ENCODE measurements at places on chromosomes 1 and 21.

- no peaks in the 10 kb centered on the region for H3K36me3 ChIP-seq
- H3K27me3 ChIP-seq = no peaks in the 10 kb centered on the region
- peaks cover 32% of the 10 kb centered on the region for H3K4me1 ChIP-seq
- peak; percentile 65 for DNase-seq
Measured at GRCh38 chr1:212700892-212701819, 1.5 kb upstream of the BATF3 start.

DNA sequence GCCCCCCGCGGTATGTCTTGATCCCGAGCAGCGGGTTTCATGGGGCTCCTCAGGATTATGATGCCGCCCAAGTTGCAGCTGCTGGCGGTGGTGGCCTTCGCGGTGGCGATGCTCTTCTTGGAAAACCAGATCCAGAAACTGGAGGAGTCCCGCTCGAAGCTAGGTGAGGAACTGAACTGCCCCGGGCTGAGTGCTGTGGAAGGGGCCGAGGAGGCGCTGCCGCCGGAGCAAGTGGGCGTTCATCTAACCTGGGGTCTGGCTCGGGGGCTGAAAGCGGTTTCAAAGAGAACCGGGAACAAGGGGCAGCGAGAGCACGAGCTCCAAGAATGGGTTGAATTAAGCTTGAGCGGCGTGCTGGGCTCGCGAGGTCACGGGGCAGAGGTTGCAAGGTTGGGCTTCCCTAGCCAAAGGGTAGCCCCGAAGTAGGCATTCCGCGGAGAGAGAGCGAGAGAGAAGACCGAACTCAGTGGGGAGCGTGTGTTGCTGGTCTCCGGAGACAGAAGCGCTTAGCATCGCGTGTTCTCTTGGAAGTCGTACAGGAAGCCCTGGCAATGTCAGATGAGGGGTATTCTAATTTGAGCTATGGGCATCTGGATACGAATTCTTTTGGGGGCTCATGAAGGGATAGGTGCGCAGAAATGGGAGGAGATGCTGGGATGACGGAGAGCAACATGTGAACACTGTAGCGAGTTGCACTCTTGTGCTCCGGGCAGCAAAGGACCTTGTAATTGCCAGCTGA, 732 bp downstream of the HS2ST1 start:
- H3K4me3 ChIP-seq = peak overlapping the region; percentile 84
- peak overlapping the region; percentile 82 for H3K27ac ChIP-seq
- H3K4me1 ChIP-seq = peaks cover 35% of the 10 kb centered on the region

DNA sequence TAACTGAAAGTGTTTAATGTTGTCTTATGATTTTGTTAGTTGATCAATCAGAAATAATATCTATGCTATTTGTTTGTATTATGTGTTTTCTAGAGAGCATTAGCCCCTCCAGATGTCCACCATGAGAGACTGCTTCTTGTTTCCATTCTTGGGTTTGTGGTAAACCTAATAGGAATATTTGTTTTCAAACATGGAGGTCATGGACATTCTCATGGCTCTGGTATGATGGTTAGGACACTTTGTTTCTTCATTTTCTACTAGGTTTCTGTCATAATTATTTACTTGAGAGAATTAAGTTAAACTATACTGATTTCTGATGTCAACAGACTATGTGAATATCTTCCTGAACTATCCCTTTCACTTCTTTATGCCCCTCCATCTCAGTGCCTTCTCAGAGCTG, 16.1 kb downstream of the SLC30A7 start:
- H3K27me3 ChIP-seq = no peaks in the 10 kb centered on the region
- peaks cover 96% of the 10 kb centered on the region for H3K36me3 ChIP-seq
- no peak overlapping the region for H3K27ac ChIP-seq
- no peak for DNase-seq
- H3K4me1 ChIP-seq = no peaks in the 10 kb centered on the region
- H3K4me3 ChIP-seq = no peak overlapping the region

- no peak for DNase-seq
- no peak overlapping the region for H3K4me3 ChIP-seq
- no peak overlapping the region for H3K27ac ChIP-seq
- no peaks in the 10 kb centered on the region for H3K4me1 ChIP-seq
- no peaks in the 10 kb centered on the region for H3K27me3 ChIP-seq
Measured at GRCh38 chr1:152023221-152023620, 13.6 kb downstream of the S100A11 start.

DNA sequence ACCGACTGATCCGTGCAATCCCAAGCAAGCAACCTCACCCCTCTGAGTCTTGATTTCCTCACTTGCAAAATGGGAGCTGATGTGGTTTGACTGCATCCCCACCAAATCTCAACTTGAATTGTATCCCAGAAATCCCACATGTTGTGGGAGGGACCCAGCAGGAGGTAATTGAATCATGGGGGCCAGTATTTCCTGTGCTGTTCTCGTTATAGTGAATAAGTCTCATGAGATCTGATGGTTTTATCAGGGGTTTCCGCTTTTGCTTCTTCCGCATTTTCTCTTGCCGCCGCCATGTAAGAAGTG, 58.4 kb downstream of the FHAD1 start:
- H3K27me3 ChIP-seq = no peaks in the 10 kb centered on the region
- no peaks in the 10 kb centered on the region for H3K4me1 ChIP-seq
- DNase-seq = no peak

- no peak overlapping the region for H3K27ac ChIP-seq
- DNase-seq = no peak
- H3K36me3 ChIP-seq = no peaks in the 10 kb centered on the region
- no peak overlapping the region for H3K4me3 ChIP-seq
- peaks cover 22% of the 10 kb centered on the region for H3K27me3 ChIP-seq
Measured at GRCh38 chr1:153343040-153343681, 5.5 kb downstream of the PGLYRP4 start.

DNA sequence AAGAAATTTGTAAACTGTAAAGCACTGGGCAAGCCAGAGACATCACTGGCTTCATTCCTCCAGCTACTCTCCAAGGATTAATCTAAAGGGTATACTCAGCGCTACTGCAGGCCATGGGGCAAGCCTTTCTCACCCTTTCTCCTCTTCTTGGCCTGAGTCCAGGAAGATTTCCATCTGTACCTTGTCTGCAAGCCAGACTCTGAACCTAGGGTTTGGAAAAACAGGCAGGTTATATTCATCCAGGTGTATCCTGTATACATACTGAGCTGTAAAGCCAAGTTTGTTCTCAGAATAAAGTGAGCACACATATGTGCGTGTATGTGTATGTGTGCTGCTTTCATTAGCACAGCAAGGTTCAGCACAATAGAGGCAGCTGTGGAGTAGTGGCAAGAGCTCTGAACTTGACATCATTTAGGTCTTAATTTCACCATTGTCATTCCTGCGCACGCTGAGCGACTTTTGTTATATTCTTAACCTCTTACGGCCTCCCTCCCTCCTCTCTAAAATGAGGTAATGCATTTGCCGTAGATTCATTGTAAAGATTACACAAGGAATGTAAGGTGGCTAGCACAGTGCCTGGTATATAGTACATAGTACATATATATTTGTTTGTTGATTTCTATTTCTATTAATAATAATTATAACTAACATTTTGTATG, 128.1 kb upstream of the JUN start:
- H3K27me3 ChIP-seq = no peaks in the 10 kb centered on the region
- no peak overlapping the region for H3K27ac ChIP-seq
- no peak overlapping the region for H3K4me3 ChIP-seq
- no peaks in the 10 kb centered on the region for H3K36me3 ChIP-seq
- DNase-seq = no peak

DNA sequence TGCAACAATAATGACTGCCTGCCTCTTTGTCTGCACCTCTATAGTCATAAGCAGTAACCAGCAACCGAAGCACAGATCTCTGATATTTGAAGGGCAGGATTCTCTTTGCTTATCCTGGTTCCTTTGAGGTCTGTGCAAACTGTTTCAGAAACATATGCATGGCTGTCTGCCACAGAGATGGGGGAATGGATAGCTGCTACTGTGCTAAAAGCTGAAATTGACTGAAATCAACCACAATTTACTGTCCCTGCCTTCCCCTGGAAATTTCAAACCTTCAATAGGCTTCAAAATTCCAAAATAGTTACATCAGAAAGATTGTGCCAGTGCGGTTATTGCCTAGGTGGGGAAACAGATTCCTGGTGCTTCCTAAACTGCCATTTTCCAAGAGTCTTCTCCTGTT, 136.8 kb upstream of the GORAB start:
- H3K27me3 ChIP-seq = no peaks in the 10 kb centered on the region
- H3K36me3 ChIP-seq = no peaks in the 10 kb centered on the region
- no peak overlapping the region for H3K4me3 ChIP-seq
- H3K4me1 ChIP-seq = no peaks in the 10 kb centered on the region
- no peak overlapping the region for H3K27ac ChIP-seq
- no peak for DNase-seq

- no peak overlapping the region for H3K27ac ChIP-seq
- no peak overlapping the region for H3K4me3 ChIP-seq
- H3K36me3 ChIP-seq = no peaks in the 10 kb centered on the region
Measured at GRCh38 chr1:62230718-62231117, 36.1 kb downstream of the L1TD1 start.

GRCh38 chr1:109277434-109278204, 5.3 kb downstream of the PSRC1 start:
- no peaks in the 10 kb centered on the region for H3K27me3 ChIP-seq
- peak; percentile 91 for DNase-seq
- H3K36me3 ChIP-seq = no peaks in the 10 kb centered on the region
- H3K4me1 ChIP-seq = peaks cover 45% of the 10 kb centered on the region

GRCh38 chr1:29909962-29910361, 673.6 kb downstream of the PTPRU start:
- no peak overlapping the region for H3K27ac ChIP-seq
- no peak for DNase-seq
- H3K36me3 ChIP-seq = no peaks in the 10 kb centered on the region
- peaks cover 14% of the 10 kb centered on the region for H3K27me3 ChIP-seq
- no peaks in the 10 kb centered on the region for H3K4me1 ChIP-seq

DNA sequence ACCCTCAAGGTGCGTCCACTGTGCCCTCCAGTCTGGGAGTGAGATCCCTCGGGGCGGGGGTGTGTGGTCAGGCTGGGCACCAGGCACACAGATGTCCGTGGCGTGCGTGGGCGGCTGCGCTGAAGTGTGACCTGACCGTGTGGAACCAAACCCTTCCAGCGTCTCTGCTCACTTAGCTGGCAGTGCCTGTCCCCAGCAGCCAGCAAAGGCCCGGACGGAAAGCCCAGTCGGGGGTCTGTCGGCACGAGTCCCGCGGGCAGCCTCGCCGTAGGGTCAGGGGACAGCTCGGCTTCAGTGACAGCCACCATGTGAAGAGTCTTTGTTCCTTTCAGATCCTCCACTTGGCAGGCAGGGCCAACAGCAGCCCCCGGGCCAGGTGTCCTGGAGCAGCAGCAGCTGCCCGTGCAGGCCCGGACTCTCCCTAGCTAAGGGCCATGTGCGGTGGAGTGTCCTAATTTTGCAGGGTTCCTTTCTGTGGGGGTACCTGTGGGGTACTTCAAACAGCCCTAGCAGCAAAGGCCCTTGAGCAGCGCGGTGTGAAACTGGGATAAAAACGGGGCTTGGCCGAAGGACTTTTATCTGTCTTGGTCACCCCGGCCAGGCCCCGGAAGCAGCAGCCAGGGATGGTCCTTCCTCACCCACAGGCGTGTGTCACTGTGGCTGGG, 11.6 kb downstream of the TTLL10 start:
- no peaks in the 10 kb centered on the region for H3K36me3 ChIP-seq
- DNase-seq = peak; percentile 42
- no peak overlapping the region for H3K4me3 ChIP-seq
- no peaks in the 10 kb centered on the region for H3K27me3 ChIP-seq
- no peaks in the 10 kb centered on the region for H3K4me1 ChIP-seq

GRCh38 chr1:238252033-238252802, 361.5 kb upstream of the ZP4 start:
- no peak overlapping the region for H3K4me3 ChIP-seq
- no peak for DNase-seq
- H3K36me3 ChIP-seq = no peaks in the 10 kb centered on the region
- no peak overlapping the region for H3K27ac ChIP-seq

- no peaks in the 10 kb centered on the region for H3K36me3 ChIP-seq
- H3K4me1 ChIP-seq = no peaks in the 10 kb centered on the region
- DNase-seq = no peak
- H3K27ac ChIP-seq = no peak overlapping the region
- H3K4me3 ChIP-seq = no peak overlapping the region
Measured at GRCh38 chr1:235357485-235358373, 9.5 kb upstream of the TBCE start.

GRCh38 chr1:118985640-118986554, 2.2 kb downstream of the TBX15 start:
- peaks cover 28% of the 10 kb centered on the region for H3K4me1 ChIP-seq
- peaks cover 100% of the 10 kb centered on the region for H3K27me3 ChIP-seq
- peak overlapping the region; percentile 6 for H3K4me3 ChIP-seq

DNA sequence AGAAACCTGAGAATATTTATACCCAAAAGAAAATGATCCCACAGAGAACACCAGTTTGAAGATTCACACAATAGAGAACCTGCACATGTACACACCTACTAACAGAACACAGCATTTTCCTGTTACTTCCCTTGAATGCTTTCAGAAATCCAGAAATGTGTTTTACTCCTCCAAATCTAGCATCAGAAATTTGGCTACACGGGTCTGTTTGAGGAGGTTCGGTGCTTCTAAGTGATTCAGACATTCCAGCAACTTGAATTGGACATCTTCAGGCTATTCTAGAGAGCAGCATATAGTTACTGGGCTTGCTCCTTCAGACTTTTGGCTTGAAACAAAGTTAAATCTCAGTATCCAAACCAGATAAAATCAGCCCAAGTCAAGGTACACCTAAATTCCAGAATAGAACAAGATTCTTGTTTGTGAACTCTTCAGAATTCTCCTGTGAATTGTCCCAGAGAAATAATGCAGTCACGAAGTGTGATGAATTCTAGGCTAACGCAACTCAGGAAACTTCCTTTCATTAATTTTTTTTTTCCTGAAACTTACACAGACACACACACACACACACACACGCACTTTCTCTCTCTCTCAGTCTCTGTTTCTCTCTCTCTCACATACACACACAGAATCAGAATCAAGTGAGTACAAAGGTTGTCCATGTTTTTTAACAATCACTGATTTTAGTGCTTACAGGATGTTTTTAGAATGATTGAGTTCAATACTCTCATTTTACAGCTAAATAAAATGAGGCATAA, 278.4 kb upstream of the SNX7 start:
- H3K27me3 ChIP-seq = no peaks in the 10 kb centered on the region
- no peak overlapping the region for H3K4me3 ChIP-seq
- H3K27ac ChIP-seq = no peak overlapping the region
- no peaks in the 10 kb centered on the region for H3K36me3 ChIP-seq

DNA sequence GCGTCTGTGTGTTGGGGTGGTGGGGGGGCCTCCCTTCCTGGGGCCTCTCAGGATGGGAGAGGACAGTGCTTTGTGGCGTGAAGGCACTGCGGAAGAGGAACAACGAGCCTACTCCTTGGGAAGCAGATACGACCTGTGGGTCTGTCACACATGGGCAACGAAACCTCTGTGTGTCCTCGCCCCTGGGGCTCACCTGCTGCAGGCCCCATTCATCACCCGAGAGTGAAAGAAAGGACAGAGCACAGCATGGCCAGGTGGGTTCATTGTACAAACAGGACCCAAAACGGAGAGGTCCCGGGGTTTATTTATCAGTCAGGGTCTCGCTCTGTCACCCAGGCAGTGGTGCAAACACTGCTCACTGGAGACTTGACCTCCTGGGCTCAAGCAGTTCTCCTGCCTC, 40.1 kb upstream of the LIN9 start:
- H3K4me1 ChIP-seq = no peaks in the 10 kb centered on the region
- H3K36me3 ChIP-seq = no peaks in the 10 kb centered on the region
- H3K27me3 ChIP-seq = no peaks in the 10 kb centered on the region
- no peak for DNase-seq
- no peak overlapping the region for H3K27ac ChIP-seq

- H3K4me3 ChIP-seq = no peak overlapping the region
- H3K27ac ChIP-seq = no peak overlapping the region
- H3K36me3 ChIP-seq = no peaks in the 10 kb centered on the region
- H3K27me3 ChIP-seq = no peaks in the 10 kb centered on the region
- no peaks in the 10 kb centered on the region for H3K4me1 ChIP-seq
Measured at GRCh38 chr21:37848721-37849490, 67.4 kb downstream of the KCNJ6 start.
